ENCODE measurements at places on chromosomes 2 and 18.
A peak's percentile ranks its signal among the peaks of the same experiment; 100 is the strongest.

DNA sequence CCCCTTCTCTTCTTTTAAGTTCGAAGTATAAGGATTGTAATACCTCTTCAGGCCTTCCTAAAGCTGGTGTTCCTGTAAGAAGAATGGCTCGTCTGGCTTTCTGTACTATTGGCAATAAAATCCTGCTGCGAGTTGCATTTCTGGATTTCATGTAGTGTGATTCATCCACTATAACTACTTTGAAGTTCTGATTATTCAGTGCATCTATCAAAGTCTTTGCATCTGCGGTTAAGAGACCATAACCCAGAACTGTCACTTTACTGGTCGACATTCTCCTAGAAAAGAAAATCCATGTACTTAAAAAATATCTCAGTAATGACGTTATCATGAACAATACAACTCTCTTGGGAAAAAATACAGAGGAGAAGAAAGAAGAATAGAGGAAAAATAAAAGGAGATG lies 181.1 kb downstream of the ZRANB3 start:
- no peak for DNase-seq

DNA sequence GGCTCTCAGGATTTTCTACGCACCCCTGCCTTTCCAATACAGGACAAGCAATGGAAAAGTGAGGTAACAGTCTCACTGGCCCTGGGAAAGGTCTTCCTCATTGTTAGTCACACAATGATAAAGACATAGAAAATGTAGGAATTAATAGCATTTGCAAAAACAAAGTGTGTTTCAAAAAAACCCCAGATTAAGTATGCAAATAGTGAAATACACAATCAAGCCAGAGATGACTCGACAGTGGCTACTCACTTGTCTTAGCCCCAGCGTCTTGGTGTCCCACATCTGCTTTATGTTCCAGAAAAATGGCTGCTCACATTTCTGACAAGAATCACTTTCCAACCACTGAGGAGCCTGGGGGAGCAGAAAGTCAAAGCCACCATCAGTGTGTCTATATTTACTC lies 47.0 kb upstream of the AP1S3 start:
- no peak for DNase-seq

GRCh38 chr18:46398625-46399024 lies 258.4 kb downstream of the LOXHD1 start:
- no peak for DNase-seq

DNA sequence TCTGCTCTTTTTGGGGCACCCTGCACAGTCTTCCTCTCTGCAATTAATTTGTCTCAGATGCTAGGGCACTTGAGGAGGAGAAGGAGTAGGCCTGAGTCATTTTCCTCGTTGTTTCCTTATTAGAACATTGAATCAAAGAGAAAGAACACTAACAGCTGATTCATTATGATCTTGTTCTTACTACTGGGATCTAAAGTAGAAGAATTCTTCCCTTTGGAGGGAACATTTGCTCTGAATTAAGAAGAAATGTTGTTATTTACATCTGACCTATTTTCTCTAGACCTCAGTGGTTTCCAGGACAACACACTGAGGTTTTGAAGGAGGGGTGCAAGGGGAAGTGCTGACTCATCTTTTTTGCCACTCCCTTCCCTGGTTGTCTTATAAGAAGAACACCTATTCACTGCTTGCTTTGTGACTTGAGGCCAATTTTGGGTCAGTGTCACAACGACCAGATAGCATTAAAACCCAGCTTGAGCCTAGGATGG lies 24.3 kb upstream of the STAT1 start:
- no peak for DNase-seq

DNA sequence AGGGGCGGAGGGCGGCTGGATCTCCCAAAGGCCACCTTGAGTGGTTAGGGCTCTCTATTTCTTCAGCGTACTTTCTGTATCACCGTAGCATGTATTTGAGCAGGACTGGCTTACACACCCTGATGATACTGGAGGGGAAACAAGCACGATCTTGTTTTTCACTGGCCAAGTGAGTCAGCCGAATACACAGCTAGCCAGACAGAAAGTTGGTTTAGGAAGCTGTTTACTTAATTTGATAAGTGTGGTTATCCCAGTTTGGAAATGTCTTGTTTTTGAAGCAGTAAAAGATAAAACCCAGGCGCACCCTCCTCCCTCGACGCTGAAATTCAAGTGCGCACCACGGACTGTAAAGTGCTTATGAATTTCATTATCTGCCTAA lies 582 bp downstream of the RIOK3 start:
- DNase-seq: no peak

DNA sequence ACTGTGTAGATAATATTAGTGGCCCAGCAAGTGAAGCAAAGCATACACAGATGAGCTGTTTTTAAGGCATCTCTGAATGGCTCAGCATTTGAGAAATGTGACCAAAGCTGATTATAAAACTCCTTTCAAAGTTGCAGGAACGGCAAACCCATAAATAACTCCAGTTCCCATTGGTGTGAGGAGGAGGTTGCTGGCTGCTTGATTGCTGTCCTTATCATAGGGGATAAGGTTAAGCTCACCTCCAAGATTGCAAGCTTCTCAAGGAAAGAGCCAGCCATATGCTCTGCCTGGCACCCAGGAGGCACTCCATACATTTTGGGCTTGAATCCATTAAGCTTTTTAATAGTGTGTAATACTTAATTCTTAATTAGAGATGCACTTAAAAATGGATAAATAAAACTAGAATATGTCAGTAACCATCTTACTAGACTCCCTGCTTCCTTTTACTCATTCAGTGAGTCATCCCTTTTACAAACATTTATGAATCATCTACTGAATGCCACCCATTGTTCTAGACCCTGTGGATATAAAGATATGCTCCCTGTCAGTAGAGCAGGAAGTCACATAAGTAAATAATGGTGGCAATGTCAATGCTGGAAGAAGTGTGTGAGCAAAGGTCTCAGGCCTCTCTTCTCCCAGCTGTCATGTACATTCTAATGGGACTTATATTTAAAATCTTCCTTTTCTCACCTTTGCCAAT lies 99.3 kb downstream of the SPATS2L start:
- DNase-seq: no peak

GRCh38 chr2:199994371-199994770 lies 39.0 kb downstream of the MAIP1 start:
- no peak for DNase-seq

DNA sequence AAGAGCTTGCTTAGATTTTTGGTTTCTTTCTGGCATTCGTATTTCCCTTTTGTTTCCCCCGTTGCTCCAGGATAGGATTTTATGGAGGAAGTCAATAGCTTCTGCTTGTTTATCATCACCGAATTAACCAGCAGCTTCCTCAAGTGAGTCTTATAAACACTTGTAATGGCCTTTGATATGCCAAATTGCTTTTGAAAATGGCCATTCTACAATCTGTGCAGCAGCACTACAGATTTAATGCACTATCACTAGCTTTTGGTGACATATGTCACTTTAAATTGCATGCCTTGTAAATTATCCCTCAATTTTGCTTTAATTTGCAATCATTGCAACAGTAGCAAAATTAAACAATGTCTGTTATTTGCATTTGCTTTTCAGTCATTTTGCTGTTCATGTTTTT lies 774.7 kb downstream of the METTL4 start:
- DNase-seq: no peak

DNA sequence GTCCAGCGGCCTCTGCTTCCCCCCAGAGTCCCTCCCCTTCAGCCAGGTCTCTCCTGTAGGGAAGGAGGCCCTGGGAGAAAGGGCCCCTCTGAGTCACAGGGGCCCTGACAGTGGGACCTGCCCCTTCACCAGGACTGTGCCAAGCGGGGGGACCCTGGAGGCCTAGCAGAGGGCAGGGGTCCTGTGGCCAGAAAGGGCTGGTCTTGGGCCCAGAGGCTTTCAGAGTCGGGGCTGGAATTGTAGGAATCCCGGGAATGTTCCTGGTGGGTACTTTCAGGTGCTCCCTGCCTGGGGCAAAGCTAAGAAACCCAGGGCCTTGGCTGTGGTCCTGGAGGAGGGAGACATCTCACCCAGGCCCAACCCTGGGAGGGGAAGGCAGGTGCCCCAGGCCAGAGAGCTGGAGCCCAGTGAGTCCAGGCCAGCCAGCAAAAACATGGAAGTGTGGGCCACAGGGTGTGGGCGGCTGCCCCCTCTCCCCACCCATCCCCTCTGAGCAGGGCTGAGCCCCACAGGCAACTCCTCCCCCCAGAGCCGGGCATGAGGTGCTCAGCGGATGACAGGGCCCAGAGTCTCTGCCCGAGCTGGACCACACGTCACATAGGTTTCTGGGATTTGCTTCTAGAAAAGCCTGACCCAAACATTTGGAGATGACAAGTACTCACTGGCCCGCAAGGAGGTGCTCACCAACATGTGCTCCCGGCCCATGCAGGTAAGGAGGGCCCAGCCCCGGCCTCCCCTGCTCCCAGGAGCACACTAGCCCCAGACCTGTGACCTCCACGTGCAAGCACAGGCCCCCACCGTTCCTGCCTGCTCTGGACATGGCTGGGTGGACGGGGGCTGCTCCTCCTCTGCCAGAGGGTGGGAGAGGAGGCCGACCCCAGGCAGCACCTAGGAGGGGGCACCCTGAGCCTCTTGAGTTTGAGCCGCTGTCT lies 48.2 kb upstream of the ALPP start:
- no peak for DNase-seq

DNA sequence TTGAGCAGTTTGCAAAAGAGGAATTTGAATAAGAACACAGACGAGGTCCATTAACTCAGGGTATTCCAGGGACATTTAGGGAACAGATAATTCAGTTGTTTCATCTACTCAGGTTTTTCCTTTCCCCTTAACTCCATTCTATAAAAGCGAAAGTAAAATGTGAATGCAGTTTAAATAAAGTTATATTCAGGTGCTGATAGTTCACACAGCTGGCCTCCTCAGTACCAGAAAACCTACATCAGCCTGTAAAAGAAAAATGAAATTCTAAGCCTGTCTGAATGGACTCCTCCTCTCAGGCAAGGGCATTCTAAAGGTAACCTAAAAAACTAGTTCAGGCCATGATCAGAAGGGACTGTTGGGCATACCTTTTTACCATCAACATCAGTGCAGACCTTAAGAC lies 873.8 kb downstream of the SUCLG1 start:
- DNase-seq: no peak

DNA sequence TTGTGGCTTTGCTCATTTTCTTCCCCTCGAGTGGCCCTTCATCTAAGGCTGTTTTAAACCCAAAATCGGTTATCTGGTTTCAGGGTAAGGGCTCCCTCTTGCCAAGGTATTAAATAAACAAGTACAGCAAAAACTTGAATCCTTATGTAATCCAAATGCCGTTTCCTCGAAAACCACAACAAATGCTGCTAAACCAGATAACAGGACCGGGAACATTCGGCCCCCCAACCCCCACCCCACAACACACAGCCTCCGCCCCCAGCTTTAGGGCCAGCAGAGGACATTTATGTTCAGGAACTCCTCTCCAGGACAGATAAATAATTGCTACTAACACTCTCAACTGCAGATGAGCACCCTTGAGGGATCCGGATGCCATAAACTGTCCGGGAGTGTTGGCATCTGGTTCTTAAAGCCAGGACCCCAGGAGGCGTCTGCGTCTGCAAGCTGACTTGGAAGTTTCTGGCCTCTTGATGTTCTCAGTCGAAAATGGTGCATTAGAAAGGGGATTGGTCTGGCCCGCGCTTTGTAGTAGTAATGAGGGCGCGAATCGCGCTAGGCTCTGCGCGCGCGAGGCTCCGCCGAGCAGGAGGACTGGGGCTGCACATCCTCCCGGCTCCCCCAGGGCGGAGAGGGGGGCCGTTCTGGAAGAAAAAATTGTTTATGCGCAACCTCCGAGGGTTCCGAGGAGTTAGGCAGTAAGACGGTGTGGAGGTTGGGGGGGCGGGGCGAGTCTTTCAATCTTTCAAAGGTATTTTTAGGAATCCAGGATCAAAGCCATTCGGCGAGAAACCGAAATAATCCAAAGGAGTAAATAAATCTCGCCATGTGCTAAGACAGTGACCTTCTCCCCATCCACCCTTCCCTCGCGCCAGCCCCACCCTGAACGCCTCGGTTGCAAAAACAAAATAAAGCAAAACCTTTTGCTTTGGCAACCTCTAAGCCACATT lies 3.9 kb upstream of the ID2 start:
- peak; percentile 88 for DNase-seq

GRCh38 chr2:14324308-14324707 lies 308.2 kb upstream of the LRATD1 start:
- DNase-seq: no peak

GRCh38 chr2:222433332-222434173 lies 9.2 kb downstream of the SGPP2 start:
- no peak for DNase-seq

- DNase-seq: no peak
These were observed 199.4 kb upstream of the REV1 start for GRCh38 chr2:99689145-99689742.

GRCh38 chr2:241522477-241522876 lies 14.1 kb upstream of the STK25 start:
- no peak for DNase-seq

GRCh38 chr2:12684471-12684936 lies 32.2 kb upstream of the TRIB2 start:
- no peak for DNase-seq

DNA sequence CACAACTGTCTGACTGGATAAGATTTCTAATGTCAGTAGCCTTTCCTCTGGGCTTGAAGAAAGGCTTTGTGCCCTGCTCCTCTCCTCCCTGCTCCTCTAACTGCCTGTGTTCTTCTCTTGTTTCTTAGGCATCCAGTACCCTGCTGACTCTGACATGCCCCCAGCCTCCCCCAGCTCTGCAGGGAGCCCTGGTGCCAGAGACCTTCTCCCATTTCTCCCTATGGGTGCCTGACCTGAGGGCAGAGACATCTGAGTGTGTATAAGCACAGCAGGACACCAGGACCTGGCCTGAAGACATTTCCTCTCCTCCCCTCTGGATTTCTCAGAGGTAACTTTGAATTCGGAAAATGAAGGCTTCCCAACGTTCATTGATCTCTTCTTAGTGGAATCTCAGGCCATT lies 23.6 kb downstream of the RNF144A start:
- DNase-seq: no peak

- DNase-seq: no peak
These were observed 14.0 kb upstream of the ITGAV start for GRCh38 chr2:186575856-186576255.

DNA sequence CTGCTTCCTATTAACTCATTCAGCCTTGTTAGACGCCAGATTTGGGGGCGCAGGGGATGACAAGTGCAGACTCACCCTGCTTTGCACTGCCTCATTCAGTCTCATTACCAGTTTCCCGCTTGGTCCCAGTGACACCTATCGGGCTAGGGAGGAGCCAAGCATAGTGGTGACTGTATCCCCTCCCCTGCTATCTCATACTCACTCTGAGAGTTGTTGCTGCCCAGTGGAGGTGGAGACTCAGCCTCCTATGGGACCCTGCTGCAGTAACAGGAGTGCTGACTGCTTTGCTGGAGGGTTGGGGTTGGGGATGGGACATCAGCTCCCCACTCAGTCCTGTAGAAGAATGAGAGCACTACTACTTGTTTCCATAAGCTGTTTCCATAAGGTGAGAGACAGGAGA lies 21.3 kb upstream of the PIK3C3 start:
- no peak for DNase-seq

DNA sequence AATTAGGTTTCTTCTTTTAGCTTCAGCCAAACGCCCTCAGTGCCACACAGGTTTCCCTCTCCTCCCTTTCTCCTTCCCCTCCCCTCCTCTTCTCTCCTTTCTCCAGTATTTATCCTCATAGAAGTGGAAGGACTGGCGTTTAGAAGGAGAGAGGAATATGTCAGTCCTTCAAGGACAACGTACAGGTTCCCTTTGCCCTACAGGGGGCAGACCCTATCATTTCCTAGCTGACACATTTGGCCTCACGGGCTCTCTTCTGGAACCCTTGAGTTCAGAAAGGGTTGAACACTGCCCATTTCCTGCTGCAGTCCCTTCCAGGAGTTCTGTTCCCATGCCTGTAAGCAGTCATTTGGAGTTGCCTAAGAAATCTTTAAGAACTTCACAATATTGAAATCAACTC lies 46.1 kb downstream of the CDCA7 start:
- no peak for DNase-seq
